Stimulated activated CD8-positive, alpha-beta memory T cell treated with anti-CD3 and anti-CD28 coated beads, Interleukin-4, amount 100 ng/mL, for 1 hour (primary cell): ENCODE measurements at places on chromosomes 2 and 18.

GRCh38 chr2:147679191-147679954 is 165.5 kb upstream of the ACVR2A start:
- DNase-seq = no peak

- DNase-seq = no peak
Measured at GRCh38 chr2:28463893-28464292, 32.0 kb upstream of the PLB1 start.

DNA sequence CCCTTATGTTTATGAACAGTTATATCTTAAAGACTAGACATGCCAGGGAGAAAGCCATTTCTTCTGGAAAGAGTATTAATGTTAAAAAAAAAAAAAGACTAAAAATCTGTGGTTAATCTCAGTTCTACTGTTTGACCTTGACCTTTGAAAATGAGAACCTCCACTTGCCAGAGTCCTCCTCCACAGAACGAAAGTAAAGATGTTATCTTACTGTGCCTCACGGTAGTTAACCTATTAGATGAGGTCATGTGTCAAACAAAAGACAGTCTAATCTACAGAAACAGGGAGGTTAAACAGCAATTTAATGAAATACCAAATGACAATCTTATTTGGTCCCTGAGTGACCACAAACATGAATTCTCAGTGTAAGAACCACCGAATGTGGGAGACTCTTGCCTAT is 51.2 kb downstream of the SLC14A2 start:
- no peak for DNase-seq

GRCh38 chr2:222753251-222753824 is 81.9 kb downstream of the MOGAT1 start:
- no peak for DNase-seq

DNA sequence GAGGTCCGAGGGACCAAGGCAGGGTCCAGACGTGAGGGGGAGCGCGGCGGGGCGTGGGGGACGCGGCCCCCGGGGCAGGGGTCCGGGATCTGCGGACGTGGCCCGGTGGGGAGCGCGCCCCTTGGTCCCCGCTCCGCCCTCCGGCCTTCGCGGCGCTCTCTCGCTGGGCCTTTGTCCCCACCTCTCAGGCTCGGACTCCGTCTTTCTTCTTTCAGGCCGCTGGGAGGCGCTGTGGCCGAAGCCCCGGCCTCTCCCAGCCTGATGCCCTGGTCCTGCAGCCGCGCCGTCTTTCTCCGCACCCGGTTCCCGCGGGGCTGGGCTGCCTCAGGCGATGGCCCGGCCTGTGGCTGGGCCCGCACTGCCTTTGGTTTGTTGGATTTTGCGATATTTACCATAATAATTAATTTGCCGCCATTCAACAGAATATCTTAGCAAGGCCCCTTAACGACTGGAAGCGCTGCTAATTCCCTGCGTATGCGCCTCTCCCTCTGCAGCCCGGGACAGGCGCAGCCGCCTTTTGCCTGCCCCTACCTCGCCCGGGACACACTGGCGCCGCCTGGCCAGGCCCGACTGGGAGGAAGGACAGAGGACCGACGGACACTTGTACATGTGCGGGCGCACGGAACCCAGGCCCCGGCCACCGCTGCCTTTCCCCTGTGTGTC is 10.8 kb downstream of the SIX3 start:
- no peak for DNase-seq

DNA sequence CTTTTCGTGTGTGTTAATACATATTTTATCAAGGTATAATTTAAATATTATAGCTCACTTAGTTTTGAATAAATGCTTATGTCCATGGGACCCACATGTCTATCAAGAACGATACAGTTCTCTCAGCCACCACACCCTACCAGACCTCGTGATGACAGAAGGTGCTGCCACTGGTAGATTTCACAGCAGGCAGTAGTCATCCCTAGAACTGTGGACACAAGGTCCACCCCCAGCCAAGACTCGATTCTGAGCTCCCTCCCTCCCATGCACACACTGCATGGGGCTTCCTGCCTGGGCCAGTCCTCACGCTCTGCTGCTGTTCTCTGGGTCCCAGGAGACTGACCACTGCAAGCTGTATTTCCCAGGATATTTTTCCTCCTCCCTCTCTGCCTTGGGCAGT is 26.5 kb upstream of the CREB1 start:
- DNase-seq = no peak
